ENCODE measurements at places on chromosomes 3 and 15.

DNA sequence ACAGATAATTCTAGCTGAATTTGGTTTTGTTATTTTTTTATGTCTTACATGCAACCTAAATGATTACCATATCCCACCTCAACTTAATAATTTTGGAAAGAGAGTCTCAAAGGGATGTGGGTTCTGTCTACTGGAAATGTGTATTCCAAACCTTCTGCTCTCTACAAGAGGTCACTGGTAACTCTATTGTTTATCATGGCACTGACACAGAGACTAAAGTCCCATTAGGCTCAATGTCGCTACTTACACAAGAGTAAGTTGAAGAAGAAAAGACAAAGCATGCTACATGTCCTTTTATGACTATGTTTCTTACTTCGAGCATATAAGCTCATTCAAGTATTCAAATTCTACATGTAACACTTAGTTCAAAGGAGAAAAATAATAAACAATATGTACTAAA is 460.3 kb upstream of the EPHA6 start:
- DNase-seq = no peak

GRCh38 chr15:33131552-33132232 is 62.8 kb downstream of the FMN1 start:
- DNase-seq = no peak

- DNase-seq = no peak
Observed at GRCh38 chr3:41525303-41526064, 326.2 kb downstream of the CTNNB1 start.

DNA sequence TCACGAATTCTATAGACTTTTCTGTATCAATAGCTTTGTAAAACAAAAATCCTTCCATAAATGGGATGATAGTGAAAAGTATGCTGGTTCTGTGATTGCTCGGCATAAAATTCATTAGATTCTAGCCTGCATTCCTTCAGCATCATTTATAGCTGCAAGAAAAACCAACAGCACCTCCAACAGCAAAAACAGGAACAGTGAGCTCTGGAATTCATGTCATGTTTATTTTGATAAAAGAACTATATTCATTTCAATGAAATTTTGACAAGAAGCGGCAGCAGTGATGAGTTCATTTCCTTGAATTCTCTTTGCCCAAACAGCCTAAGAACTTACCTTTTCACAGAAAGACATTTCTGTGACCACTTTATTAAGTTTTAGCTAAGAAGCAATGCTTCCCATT is 515.2 kb upstream of the CCDC54 start:
- peak; percentile 3 for DNase-seq

- no peak for DNase-seq
Observed at GRCh38 chr3:125960456-125961288, 8.3 kb upstream of the ROPN1B start.

DNA sequence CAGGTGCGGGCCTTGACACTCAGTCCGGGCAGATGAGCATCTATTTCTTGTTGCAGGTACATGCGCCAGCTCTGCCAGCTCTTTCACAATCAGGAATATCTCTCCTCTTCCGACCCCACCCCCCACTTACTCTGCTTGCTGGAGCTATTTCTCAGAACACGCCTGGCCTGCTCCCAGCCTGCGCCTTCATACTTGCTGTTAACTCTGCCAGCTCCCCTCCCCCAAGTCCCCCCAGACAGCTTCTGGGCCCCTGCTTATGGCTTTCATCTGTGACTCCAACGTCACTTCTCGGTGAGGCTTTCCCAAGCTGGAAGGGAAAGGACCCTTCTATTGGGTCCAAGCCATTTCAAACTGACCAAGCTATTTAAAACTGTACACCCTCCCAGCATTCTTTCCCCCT is 15.2 kb downstream of the MAGEF1 start:
- DNase-seq = no peak

All from OCI-M1 (cell line).